ENCODE measurements at places on chromosomes 1 and 21.
A peak's percentile ranks its signal among the peaks of the same experiment; 100 is the strongest.

DNA sequence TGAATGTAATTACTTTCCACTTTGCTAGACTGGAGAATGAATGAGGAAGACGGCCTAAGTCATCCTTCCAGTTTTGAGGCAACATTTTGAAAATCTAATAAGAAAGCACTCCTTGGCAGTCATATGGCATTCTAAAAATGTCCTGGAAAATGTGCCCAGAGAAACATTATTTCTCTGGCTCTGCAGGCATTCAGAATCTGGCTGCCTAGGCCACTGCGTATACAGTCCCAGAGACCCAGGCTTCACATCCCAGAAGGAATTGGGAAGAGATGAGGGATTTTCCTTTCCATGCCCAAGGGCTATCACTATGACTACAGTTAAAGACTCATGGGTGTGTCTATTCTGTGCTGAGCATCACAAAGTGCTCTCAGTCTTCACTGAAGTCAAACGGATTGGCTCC, 92.9 kb downstream of the BEND5 start:
- no peak for DNase-seq

DNA sequence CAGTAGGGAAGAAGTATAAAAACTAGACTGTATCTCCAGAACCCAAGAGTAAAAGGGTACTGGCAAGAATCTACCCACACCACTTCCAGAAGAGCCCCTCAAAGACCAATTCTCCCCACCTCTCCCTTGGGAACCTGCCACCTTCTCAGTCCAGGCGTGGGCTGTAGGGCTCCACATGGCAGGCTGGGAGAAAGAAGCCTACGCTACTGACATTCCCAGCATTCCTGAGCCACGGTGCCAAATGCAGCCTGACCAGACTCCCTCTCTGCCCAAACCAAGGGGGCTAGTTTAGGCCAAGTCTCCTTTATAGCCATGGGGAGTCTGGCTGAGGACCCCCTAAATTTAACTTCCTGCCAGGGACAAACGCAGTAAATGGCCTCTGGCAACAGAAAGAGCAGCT, 2.0 kb downstream of the UBE2Q1 start:
- DNase-seq, result no peak

- no peak for DNase-seq
These were observed 5.0 kb downstream of the GADD45A start for GRCh38 chr1:67690018-67690363.

- DNase-seq, result no peak
These were observed 4.6 kb downstream of the HJV start for GRCh38 chr1:146016891-146017290.

DNA sequence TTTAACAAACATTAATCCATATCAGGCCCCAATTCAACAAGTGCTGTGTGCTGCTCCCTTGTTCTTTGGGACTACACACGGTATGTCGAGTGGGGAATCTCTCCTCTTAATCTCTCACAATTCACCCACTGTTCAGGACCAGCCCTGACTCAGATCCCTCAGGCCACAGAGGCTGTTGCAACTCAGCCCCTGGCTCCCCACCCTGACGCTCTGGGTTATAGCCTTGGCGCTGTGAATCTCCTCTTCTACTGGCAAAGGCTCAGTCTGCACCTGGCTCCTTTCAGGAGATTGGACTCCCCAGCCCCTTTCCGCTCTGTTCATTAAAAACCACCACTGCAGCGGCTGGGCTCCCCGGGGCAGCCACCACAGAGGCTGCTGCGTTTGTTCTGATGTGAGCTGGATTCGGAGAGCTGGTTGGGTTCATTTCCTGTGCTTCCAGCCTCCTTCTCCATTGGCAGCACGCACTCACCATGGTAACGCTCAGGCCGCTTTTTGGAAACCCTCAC, 13.0 kb downstream of the CAPN8 start:
- no peak for DNase-seq

GRCh38 chr1:226688056-226688748, 50.9 kb downstream of the ITPKB start:
- DNase-seq, result no peak

- no peak for DNase-seq
These were observed 112.0 kb downstream of the PDE4B start for GRCh38 chr1:65904681-65905083.

- DNase-seq, result no peak
These were observed 6.1 kb downstream of the SORT1 start for GRCh38 chr1:109391626-109392025.

- peak; percentile 17 for DNase-seq
These were observed 15.7 kb upstream of the RCAN1 start for GRCh38 chr21:34630536-34631143.

- DNase-seq, result no peak
These were observed 19.0 kb upstream of the IRF2BP2 start for GRCh38 chr1:234629026-234629425.

DNA sequence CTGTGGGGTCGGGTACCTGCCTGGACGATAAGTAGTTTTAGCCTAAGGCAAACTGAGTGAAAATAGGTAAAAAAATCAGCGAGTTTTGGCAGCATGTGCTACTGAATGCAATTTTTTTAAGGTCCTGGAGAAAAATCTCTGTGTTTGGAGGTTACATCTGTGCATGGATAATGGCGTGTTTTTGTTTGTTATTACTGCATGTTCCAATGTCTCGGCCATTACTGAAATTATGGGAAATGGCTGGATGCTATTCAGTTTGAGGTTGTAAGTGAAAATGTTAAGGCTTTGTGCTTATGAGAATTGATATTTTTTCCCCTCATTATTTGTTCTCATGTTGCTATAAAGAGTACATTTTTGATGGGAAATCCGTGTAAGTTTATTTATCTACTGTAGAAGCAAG, 441.7 kb downstream of the PRDM2 start:
- DNase-seq, result no peak

Data from fibroblast of skin of left biceps (primary cell).